ENCODE measurements at places on chromosomes 3 and 15.

DNA sequence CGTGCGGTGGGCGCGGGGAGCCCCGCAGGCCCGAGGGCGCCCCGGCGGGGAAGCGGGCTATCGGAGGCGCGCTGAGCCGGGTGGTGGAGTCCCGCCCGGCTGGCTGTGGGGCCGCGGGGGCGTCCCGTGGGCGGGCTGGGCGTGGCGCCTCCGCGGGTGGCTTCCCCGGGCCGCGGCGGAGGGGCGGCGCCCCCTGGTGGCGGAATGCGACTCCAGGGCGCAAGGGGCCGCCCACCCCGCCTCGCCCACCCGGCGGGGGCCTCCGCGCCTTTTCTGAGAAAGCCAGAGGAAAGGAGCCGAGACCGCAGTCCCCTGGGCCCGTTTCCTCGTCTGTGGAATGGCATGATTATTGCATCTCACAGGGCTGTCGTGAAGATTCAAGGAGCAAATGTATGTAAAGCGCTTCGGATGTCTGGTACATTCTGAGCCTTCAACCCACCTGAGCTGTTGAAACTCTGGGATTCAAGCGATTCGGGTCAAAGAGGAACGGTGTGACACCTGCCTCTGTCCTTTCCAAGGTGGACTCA, 31.9 kb upstream of the RAB6B start:
- DNase-seq: peak; percentile 60

GRCh38 chr3:126305427-126305826, 51.8 kb downstream of the KLF15 start:
- DNase-seq: no peak

DNA sequence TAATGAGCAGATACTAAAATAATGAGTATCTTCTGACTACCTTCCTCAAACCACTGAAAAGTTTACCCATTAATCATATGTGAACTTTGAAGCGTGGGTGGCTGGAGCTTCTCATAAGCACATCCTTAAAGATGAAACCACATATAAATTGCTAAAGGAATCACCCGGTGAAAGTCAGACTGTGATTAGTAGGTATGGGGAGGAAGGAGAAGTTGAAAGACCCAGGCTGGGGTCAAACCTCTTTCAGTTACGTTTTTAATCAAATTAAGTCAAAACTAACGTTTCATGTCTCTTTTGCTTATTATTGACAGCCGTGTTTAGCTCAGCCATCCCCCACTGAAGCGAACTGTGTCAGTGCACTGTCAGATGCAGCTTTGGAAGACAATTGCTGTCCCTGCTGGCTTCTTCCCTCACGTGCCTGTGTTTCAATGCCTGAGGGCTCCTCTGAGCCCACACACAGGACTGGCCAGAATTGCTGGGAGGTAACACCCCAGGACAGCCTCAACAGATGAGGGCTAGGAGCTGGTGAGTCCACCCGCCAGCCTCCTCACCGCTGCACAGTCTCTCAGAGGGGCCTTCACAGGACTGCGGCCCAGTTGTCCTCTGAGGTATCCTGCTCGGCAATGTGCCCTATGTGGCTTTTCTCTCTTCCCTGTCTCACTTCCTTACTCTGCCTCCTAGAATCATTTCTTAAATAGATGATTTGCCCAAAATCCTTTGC, 29.3 kb upstream of the SH3BP5 start:
- no peak for DNase-seq

GRCh38 chr3:196355668-196356067, 17.5 kb upstream of the TM4SF19 start:
- DNase-seq: no peak

- DNase-seq: no peak
These were observed 73.1 kb upstream of the HES1 start for GRCh38 chr3:194062830-194063229.

DNA sequence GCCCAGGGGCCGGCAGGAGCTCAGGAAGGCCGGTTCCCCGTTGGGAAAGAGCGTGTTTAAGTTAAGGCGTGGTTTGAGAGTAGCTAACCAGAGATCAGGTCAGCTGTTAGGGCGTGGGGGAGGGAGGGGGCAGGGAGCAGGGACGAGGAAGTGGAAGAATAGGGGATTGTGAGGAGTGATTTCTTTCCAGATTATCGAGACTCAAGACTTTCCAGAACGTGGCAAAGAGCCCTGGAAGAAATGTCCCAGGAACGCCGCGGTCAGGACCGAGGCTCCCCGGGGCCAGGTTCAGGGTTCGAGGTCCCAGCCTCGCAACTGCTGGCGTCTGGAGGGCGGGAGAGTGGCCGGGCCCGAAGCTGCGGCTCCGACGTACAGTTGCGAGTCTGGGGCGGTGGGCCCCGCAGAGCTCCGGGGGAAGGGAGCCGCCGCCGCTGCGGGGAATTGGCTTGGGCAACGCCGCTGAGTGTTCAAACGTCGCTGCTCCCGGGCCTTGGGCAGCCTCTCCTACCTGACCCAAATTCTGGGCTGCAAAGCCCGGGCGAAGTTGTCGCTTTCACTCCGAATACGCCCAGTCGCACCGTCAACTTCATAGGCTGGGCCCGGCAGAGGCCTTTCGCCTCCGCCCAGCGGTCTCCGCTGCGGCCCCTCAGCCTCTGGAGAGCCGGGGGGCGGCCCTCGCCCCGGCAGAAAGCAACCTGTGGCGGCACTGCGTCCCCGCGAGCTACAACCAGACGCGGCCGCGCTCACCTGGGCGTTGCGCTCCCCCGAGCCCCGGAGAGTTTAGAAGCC, 9.5 kb downstream of the ISL2 start:
- no peak for DNase-seq

- DNase-seq: peak; percentile 48
These were observed 77.2 kb upstream of the SLC6A11 start for GRCh38 chr3:10738688-10739372.

DNA sequence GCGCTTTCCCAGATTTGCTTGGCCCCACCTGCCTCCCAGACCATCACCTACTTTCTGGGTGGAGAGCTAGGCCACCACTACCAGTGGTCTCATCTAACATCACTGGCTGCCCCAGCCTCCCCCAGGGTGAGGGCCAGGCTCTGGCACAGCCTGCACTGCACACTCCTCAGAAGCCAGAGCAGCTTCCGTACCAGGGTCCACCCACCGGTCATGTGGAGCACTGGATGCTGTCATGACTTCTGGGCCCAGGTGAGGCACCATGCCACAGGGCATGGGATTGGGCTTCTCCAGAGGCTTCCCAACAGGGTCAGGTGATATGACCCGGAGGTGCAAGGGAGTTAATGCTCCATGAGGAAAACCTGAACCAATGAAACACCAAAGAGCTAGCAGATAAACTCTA, 14.0 kb downstream of the MEGF11 start:
- no peak for DNase-seq

- no peak for DNase-seq
These were observed 53.9 kb downstream of the CRTC3 start for GRCh38 chr15:90583471-90584252.

DNA sequence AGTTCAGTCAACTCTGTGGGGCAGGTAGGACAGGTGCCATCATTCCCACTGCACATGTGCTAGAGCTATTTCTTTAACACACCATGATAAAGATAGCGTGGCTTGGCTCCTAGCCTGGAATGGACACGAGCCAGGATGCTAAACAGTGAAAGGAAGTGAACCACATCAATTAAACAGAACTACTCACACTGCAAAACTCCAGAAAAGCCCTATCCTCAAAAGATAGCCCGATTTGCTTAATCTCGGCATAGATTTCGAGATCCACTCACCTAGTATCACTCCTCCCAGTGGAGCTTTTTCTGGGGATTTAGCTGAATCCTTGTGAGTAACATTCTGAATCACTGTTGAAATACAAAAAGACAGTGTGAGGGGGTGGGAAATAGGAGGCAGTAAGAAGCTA, 118.0 kb downstream of the ABI3BP start:
- peak; percentile 5 for DNase-seq

DNA sequence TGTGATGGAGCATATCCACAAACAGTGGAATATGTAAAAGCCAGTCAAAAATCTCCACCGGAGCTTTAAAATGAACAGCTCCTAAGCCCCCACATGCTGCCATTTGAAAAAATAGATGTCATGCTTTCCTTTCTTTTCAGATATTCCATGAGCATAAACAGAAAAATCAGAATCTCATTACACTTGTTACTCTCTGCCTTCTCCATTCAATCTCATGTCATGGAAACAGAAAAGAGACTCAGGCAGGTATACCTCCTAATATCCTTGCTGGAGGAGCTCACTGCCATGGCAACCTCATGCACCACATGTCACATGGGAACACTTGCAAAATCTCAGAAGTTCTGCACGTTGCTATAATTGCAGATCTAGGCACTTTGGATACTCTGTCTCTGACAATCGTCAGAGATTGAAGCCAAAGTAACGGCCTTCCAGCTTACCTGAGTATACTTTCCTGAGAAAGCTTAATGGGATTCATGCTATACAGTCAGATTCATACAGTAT, 317.0 kb upstream of the ADAMTS9 start:
- DNase-seq: no peak

- no peak for DNase-seq
These were observed 138.5 kb downstream of the RORA start for GRCh38 chr15:61090386-61091288.

GRCh38 chr3:161163297-161163696, 57.8 kb upstream of the NMD3 start:
- no peak for DNase-seq

DNA sequence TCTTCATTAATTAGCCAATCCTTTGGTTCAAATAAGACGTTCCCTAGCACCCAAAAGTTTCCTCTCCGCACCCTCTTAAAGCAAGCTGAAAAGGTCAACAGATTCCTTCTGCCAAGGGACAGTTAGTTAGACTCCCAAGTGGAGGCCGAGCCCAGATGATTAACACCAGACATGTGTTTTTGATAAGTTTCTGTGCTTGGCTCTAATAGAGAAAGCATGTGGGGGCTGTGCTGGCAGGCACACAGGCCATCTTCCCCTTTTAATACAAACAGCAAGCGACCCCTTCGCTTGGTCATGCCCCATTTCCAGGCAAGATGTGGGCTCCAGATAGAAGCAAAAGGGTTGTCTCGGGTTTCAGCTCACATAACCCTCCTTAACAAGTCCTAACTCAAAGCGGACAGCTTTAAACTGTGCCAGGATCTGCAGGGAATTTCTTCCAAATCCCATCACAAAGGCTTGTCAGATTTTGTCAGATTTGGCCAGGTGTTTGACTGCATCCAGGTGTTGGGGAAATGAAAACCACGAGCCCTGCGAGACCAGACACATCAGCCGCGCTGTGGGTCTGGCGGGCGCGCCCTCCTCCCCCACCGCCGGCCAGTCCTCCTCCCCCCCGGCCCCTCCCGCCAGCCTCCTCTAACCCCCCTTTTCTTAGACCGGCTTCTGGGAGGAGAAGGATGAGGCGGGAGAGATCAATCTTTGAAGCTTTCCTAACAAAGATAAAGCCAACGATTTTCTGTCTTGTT, 3.3 kb downstream of the HES1 start:
- DNase-seq: no peak

DNA sequence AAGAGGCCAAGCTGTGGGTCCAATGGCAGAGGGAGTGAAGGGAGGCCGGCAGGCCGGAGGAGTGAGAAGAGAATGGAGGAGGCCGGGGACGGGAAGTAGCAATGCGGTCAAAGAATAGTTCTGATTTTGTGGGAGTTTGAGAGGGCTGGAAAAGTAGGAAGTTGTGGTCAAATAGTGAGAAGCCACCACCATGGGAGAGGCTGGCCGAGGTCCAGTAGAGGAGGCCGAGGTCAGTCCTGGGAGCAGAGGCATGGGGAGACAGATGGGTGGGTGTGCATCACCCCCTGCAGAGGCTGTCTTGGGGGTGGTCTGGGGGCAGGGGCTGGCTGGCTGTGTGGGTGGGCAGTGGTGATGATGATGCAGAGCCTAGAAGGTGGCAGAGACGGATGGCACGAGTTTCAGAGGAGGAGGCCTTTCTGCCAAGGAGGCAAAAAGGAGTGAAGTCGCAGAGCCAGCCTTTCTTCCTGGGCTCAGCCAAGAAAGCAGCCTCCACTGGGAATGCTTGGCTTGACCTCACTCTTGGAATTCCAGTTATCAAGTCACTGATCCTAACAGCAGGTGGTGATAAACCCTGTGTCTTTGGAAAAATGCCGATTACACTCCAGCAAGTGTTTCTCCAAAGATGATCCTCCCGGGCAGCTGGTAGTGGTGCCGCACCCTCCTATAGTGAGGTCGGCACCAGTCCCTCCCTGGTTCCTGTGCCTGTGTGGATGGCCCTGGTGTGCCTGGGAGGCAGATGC, 57.3 kb downstream of the ARNT2 start:
- no peak for DNase-seq

GRCh38 chr3:194574639-194575483, 58.4 kb downstream of the TMEM44 start:
- no peak for DNase-seq

GRCh38 chr15:69398491-69398891, 15.7 kb upstream of the KIF23 start:
- no peak for DNase-seq

DNA sequence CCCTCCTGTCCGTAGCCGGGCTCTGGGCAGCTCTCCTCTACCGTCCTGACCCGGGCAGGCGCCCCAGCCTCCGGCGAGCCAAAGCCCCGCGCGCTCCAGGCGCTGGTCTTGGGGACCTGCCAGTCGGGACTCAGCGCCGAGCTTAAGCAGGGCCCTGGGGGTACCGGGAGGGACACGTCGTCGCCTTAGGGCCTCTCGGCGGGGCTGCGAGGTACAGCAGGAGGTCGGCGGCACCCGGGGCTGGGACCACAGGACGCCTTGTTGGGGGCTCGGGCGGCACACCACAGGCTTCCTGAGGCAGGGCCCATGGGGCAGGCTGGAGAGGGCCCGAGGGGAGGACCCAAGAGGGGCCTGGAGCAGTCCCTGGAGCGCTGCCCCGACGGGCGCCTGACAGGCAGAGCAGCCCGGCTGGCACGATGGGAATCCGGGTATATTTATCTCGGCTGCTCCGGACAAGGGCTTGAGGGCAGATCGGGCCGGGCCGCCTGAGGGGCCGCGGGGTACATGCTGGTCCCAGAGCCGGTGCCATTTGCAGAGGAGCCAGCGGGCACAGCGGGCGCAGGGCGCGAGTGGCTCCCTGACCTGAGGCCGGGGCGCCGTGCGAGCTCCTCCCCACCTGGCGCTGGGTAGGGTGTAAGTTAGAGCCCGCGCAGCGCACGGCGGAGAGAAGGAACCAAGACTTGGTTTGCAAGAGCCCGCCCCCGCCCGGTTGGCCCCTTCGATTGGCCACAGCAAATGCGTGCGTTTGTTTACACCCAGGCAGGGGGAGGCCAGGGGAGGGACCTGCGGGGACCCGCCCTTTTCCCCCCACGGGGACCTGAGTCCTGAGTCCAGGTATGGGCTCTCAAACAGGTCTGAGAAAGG, 574 bp downstream of the SLC38A3 start:
- DNase-seq: no peak

GRCh38 chr3:101171681-101172191, 148.6 kb downstream of the IMPG2 start:
- DNase-seq: no peak

- DNase-seq: no peak
These were observed 56.4 kb downstream of the PLD1 start for GRCh38 chr3:171753665-171754408.

DNA sequence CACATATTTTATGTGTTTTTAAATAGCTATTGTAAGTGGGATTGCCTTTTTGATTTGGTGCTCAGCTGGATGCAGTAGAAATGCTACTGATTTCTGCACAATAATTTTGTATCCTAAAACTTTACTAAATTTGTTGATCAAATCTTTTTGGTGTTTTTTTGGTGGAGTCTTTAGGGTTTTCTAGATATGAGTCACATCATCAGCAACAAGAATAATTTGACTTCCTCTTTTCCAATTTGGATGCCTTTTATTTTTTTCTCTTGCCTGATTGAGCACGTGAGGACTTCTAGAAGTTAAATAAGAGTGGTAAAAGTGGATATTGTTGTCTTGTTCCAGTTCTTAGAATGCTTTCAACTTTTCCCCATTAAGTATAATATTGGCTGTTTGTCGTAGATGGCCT, 51.3 kb downstream of the TLNRD1 start:
- DNase-seq: no peak

GRCh38 chr3:11634081-11634635, 9.6 kb downstream of the VGLL4 start:
- DNase-seq: no peak

GRCh38 chr3:197062446-197062845, 32.8 kb upstream of the MELTF start:
- no peak for DNase-seq

All from nucleus accumbens (tissue), 56 donors.